ENCODE measurements at places on chromosomes 7 and 10. TPM values are rescaled to one million over a fixed set of nuclear protein-coding genes. Genes with fewer than 3 reads are reported as not detected.

ZCWPW1 gene
- total RNA-seq = 10.8 TPM

ABCB4 gene
- 17.5 TPM for total RNA-seq

- DNase-seq = no peak
Observed at GRCh38 chr10:62433181-62433692, 59.1 kb downstream of the ZNF365 start.

RBM20 gene
- 0.02 TPM for total RNA-seq

HECW1 gene
- not detected for total RNA-seq

DNA sequence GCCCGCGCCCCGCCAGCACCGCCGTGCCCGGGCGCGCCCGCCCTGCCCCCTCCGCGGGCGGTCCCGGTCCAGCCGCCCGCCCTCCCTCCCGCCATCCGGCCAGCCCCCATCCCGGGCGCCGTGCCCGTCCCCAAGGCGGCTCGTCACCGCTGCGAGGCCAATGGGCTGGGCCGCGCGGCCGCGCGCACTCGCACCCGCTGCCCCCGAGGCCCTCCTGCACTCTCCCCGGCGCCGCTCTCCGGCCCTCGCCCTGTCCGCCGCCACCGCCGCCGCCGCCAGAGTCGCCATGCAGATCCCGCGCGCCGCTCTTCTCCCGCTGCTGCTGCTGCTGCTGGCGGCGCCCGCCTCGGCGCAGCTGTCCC lies at the start of gene HTRA1:
Gene HTRA1 (plus strand): TSS at position 187 of the 362 bp plus-strand sequence. CDS start 100 bp downstream, at position 287.
- no peak for DNase-seq

GRCh38 chr7:80499350-80499953 lies 12.4 kb downstream of the GNAT3 start:
- DNase-seq = no peak

- DNase-seq = no peak
Observed at GRCh38 chr7:39172137-39172536, 194.4 kb downstream of the POU6F2 start.

DNA sequence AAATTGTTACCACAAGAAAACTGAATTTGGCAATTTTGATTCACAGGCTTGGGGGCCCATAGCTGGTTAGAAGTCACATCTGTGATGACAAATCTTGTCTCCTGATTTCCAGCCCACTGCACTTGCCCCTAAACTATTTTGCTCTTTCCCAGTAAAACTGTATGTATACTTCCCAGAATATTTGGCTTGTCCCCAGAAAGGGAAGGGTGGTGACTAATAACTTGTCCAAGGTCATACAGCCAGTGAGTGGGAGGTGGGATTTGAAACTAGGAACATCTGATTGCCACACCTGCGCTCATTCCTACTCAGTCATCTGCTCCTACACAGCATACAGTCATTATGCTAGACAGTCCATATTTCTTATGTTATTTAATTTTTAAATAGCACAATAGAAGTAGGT lies 304.5 kb downstream of the SDHAF3 start:
- DNase-seq = no peak

DNA sequence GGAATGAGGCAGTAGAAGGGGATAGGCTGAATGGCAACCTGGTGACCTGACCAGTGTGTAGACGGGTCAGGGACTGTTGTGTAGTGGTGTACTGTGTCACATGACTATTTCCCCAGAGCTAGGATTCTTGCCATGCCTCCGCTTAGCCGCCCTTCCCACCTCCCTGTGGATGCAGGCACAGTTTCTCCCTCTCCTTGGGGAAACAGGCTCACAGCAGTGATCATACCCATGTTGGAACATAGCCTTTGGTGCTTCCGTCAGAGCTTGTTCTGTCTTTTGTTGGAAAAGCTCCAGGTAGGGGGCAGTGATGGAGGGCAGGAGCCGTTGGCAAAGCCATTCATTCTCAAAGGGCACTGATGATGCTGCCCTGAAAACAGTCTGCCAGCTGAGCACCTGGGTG lies 44.3 kb downstream of the OGDH start:
- DNase-seq = no peak

GRCh38 chr7:131074585-131074984 lies 253.1 kb upstream of the MKLN1 start:
- DNase-seq = no peak

DNA sequence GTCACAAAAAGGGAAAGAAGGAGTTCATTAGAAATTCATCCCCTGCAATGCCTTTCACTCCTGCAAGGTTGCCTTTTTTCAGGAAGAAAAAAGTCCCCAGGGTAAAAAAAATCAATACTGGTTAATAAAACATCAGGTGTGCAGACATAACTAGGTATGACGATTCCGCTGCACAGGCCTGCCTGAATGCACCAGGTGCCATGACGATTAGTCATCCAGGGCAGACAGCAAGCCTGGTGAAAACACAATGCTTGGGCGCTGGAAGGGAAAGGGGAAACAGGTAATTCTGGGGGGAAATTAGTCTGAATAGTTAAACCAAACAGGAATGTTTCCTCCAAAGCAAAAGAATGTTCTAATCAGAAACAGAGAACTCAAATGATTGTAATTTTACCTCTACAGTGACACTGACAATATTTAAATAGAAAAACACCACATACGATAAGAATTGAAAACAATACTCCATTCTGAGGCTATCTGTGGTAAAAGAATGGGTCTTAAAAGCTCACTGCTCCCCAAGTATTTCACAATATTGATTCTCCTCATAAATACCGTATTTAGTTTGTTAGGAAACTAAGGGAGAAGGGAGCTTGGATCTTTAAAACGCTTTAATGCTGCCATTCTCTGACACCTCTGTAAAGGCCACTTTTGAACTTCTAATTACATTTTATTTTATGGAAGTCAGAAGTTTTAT lies 45.2 kb downstream of the VPS41 start:
- DNase-seq = no peak

GRCh38 chr10:70910486-70911341 lies 22.3 kb upstream of the PCBD1 start:
- no peak for DNase-seq

- DNase-seq = no peak
Observed at GRCh38 chr7:37899712-37900247, 16.8 kb downstream of the SFRP4 start.

DNA sequence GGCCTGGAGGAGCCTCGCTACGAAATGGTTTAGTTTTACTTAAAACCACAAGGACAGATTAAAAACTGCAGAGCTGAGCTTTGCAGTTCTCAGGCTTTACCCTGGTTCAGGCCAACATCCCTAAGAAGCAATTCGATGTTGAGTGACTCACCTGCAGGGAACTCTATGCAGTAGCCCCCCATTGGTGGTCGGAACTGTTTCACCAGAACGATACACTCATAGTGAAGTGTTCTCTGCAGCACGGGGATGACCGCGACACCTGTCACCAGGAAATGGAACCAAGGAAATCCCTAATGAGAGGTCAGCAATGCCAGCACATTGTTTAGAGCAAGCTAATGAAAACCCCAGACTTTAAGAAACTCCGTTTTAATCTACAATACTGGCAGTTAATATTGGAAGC lies 18.0 kb downstream of the NUDT5 start:
- DNase-seq = no peak

DNA sequence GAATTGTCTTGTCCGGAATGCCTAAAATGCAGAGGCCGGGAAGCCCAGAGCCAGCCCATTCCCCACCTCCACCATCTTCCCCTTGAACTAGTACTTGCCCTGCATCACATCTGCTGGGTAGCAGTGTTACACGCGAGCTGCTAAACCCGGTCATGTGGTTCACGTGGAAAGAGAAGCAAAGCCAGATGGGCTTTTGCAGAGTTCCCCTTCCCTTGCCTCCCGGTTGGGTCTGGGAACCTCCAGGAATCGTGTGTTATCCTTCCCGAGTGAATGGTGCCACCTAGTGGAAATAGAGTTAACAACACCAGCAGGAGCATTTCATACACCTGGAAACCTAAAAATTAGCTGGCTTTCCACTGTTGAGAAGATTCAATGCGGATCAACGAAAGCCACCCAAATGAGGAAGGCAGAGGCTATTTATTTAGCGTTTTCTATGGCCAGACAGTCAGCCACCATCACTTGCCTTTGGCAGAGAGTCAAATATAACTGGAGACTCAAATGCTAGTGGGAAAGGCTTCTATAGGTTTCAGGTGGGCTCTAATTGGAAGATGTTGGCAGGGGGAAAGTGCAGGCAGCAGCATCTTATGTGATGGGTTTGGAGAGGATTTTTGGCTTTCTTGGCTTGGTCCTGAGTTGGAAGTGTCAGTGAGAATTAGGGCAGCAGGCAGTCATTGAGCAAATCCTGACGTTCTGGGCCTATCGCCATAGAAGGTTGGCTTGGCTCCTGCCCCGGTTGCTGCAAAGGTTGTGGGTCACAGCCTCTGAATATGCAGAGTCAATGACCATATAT lies 12.9 kb upstream of the DENND2A start:
- DNase-seq = peak; percentile 28

PDZD8 gene
- 13.7 TPM for total RNA-seq

DNA sequence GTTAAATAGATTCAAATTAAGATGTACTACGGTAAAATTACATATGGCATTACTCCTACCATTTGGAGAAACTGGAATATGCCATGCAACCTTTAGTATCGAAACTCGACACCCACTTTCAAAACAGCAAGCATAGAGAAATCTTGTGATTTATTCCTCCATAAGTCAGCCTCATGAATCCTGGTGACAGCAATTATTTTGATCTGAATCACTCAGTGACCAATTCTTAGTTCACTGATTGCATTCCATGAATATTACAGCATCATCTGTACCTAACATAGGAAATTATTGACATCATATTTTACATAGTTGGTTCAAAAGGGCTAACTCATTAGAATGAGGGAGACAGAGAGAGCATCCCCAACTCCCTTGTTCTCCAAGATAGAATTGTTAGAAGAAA lies 89.6 kb downstream of the CACNB2 start:
- no peak for DNase-seq

- DNase-seq = no peak
Observed at GRCh38 chr10:46052057-46052790, 6.2 kb upstream of the MSMB start.

DNA sequence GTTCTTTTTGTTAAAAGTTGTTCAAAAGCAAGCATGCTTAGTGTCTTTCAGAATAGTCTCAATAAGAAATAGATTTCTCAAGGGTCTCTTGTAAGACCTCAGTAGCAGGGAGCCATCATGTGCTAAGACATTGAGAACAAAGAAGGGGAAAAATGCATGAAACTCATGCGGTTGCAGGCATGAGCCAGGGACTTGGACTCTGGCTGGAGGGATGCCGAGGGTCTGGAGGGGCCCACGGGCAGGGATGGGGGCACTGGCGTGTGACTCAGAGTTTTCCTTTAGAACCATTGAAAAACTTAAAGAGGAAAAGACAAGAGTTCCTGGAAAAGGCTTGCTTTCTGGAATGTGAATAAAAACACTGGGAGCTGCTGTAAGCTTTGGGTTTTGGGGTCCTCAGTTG lies 253.3 kb downstream of the CCDC3 start:
- no peak for DNase-seq

DNA sequence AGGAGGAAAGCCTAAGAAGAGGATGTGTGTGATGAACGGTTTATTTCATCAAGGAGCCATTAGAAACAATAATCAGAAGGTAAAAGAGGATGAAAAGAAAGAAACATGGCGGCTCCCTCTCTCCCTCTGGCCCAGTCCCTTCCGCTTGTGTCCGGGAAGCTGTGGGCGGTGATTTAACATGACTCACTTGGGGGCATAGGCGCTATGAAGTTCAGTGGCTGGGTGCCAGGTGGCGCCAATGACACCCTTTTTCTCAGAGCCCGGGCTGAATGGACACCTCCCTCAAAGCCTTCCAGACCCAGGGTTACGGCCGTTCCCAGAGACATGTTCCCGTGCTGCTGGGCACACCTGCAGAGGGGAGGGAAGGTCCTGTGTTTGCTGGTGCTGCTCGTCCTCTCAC lies 244.0 kb downstream of the SKAP2 start:
- DNase-seq = no peak

- no peak for DNase-seq
Observed at GRCh38 chr7:81562581-81562980, 207.3 kb downstream of the HGF start.

- peak; percentile 59 for DNase-seq
Observed at GRCh38 chr10:31929261-31930022, 811 bp upstream of the ARHGAP12 start.

GRCh38 chr10:94623572-94623971 lies 60.0 kb upstream of the CYP2C18 start:
- DNase-seq = no peak

DNA sequence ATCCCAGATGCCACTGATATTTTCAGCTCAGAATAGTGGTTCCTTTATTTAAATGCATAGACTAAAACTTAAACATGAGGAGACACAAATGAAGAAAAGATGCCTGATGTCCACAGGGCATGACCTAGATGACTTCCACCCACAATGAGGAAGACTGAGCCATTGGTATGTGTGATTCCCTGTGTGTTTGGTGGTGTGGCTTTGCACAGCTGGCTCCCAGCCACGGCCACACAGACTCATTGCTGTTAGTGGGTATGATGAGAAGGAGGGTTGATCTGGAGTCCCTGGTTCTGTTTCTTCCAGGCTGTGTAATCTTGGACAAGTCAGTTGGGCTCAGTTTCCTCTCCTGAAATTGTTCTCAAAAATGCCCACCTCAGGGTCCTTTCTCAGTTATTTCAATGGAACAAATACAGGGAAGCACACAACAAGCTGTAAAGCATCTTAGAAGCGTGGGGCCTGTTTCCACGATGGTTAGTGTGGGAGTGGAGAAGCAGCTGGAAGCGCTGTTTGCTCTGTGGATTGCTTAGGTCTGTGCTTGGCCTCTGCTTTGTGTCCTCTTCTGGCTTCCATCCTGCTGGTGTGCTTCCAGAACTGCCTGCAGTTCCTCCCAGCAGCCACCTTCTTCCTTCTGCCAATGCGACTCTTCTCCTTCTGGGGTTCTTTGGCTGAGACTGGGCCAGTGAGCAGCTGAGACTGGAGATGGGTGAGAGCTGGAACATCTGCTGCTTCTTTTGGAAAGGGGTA lies 303.7 kb downstream of the BMPER start:
- no peak for DNase-seq

- DNase-seq = no peak
Observed at GRCh38 chr10:68184546-68184945, 47.4 kb downstream of the ATOH7 start.

HTR7 gene
- not detected for total RNA-seq

DNA sequence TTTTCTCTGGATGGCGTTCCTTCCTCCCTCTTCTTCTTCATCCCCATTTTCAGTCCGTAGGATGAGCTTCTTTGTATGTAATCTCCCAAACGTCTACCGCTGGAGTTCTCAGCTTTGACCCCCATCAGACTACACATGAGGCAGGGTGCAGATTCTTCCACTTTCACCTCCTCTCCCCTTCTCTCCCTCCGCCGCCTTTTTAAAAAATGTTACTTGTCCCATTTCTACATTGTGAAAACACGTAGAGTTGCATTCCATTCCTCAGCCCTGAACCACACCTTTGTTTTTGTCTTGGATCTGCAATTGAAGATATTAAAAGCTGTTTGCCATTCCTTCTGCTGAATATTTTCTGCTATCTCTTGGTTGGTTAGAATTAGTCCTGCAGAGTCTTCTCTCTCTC lies 6.2 kb downstream of the ADIRF start:
- DNase-seq = no peak

ENTPD7 gene
- total RNA-seq = 6.2 TPM

All from activated B cell treated with CpG ODN at 0.5 μM for 24 hours (primary cell).